HTR-8/SVneo (cell line): ENCODE measurements at places on chromosomes 3 and 15.

GRCh38 chr15:73382115-73382514 is 13.4 kb upstream of the HCN4 start:
- DNase-seq, result no peak

- DNase-seq, result no peak
Observed at GRCh38 chr3:12541625-12542024, 3.7 kb downstream of the MKRN2OS start.

GRCh38 chr15:78061963-78062427 is 15.5 kb downstream of the TBC1D2B start:
- DNase-seq, result no peak

GRCh38 chr3:187669675-187670504 is at the start of gene SST:
SST (minus strand) TSS chr3:187670394; CDS start chr3:187670291, 103 bp downstream.
- peak; percentile 14 for DNase-seq

GRCh38 chr15:90087454-90088154 is 14.7 kb downstream of the IDH2 start:
- no peak for DNase-seq
